ENCODE measurements at places on chromosomes 1 and 21.

DNA sequence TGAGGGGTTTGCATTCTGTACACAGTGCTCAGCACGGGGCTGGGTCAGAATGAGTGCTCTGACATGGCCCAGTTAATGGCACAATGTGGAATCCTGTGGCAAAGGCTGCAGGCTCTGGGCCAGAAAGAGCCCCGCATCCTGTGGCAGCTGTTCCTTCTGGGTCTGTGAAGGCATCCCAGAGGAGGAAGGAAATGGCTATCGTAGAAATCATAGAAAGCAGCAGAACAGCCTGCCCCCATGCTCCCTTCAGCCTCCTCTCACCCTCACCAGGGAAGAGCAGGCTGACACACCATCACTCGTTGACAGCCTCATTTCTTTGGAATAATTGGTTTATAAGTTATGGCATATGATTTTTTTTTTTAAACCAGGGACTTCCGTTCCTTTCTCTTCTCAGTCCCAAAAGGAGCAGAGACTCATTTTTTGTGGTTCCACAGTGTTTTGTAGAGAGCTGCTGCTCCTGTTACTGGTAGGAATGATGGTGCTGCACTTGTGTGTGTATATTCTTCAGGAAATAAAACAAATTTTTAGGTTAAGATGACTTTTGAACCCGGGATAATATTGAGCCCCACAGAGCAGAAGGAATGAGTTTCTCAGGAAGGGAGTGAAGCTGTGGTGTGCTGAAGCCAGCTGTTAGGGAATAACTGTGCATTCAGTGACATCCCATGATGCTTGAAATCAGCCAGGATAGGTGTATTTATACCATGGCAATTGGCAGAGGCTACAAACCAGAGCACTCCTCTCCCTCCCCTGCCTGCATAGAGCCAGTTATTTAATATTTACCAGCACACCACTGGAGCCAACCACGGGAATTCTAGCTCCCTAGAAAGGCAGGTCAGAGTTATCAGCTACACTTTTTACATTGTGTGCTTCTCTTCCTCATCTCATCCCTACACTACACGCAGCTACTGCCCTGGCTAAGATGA, 32.0 kb downstream of the PLXNA2 start:
- no peak for DNase-seq

GRCh38 chr1:63307196-63307794, 15.1 kb upstream of the FOXD3 start:
- DNase-seq = no peak

- DNase-seq = no peak
Measured at GRCh38 chr1:7473223-7474142, 297.6 kb upstream of the VAMP3 start.

GRCh38 chr1:200487650-200488049, 77.8 kb upstream of the ZNF281 start:
- no peak for DNase-seq

DNA sequence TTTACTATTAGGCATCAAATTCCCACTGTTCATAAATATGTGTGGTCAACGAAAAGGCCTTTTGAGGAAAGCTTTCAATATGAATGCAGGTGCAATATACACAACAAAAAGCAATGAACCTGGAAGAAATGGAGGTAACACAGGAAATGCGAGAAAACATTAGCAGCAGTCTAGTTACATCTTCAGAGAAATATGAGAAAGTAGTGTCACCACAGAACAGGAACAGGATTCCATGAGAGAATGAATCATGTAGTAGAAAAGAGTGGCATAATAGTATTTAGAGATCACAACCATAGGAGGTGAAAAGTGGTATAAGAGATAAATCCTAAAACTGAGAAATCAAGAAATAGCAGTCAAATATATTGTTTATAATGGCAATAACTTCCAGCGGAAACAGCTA, 103.7 kb downstream of the AK5 start:
- DNase-seq = no peak

- peak; percentile 54 for DNase-seq
Measured at GRCh38 chr1:205261946-205262691, 34.4 kb downstream of the TMCC2 start.

DNA sequence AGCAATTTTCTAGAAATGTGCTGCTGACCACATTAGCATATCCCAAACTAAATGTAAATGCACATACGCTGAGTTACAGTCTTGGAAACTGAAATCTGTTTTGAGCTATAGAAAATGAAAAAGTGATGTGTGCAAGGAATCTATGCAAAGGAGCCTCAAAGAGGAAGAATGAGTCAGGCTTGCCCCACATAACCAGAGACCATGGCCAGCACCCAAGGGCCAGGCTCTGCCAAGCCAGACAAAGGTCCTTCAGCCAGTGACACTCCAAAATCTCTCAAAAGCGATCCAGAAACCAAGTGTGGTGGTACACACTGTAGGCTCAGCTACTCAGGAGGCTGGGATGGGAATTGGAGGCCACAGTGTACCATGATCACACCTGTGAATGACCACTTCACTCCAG, 195.2 kb downstream of the TOMM20 start:
- peak; percentile 61 for DNase-seq

- no peak for DNase-seq
Measured at GRCh38 chr1:210244746-210245367, 12.3 kb downstream of the SERTAD4 start.

DNA sequence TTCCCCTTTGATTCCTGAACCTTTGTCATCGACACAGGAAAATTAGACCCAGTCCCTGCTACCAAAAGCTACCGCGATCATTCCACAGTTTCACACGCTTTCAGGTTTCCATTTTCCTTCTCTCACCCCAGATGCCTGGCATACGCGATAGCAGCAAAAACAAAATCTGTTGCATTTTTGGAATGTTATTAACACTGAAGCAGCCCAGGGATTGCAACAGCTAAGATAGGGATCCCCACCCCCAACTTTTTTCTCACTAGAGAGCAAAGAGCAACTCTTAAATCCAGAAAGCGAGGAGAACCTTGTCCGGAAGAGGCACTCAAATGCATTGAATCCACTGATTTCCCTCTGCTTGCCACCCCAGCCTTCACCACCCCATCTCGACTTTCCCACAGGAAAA, 8.9 kb downstream of the OVAAL start:
- no peak for DNase-seq

- DNase-seq = no peak
Measured at GRCh38 chr1:38475624-38476005, 384.0 kb downstream of the RRAGC start.

DNA sequence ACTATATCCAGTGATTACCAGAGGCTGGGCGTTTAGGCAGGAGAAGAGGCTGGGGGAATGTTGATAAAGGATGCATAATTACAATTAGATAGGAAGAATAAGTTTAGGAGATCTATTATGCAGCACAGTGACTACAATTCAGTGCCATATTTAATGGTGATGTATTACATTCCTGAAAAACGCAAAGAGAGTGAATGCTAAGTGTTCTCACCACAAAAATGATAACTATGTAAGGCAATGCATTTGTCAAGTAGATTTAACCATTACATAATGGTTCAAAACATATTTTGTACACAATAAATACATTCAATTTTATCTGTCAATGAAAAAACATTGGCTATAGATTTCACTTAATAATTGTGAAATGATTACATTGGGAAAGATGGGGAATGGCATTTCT, 548.9 kb downstream of the NUF2 start:
- no peak for DNase-seq

- no peak for DNase-seq
Measured at GRCh38 chr1:24966121-24966723, 36.1 kb upstream of the RUNX3 start.

GRCh38 chr1:115036814-115037507, 7.3 kb downstream of the TSHB start:
- no peak for DNase-seq

DNA sequence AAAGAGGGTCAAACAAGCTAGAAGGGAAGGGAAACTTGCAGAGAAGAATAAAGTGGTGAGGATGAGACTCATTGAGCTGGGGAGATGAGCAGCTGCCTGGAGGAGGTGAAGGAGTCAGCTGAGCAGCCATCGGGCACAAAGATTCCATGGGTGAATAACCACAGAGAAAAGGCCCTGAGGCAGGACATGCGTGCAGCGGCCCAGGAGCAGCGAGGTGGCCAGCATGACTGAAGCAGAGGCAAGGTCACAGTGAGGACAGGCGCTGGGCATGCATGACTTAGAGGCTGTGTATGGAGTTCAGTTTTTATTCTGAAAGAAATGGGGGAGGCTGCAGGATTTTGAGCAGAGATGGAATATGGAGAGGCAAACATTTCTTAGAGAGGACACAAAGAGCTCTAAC, 24.9 kb downstream of the OLFML2B start:
- DNase-seq = no peak

DNA sequence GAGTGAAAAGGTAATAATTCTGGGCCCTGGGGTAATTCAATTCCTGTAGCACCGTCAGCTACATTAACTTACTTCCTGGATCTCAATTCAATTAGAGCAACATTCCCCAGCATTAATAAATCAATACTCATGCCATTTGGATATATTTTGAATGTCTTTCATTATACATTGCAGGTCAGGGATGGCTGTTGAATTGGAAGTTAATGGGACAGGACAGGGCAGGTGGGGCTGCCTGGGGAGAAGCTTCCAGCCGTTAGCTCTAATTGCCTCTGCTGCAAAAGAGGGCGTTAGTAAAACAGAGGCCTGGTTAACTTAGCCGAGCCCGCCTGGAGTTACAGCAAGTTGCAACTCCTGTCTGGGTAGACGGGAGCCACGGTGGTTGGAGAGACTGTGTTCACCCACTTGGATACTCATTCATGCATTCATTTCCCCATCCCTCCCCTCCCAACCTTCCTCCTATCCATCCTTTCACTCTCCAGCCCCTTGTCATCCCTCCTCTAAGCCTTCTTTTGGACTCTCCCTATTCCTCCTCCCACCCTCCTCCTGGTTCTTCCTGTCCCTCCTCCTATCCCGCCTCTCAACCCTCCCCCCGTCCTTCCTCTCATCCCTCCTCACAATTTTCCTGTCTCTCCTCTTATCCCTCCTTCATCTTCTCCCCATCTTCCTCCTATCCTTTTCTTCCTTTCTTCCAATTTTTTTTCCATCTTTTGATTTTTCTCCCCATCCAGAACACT, 137.6 kb upstream of the RUNX3 start:
- DNase-seq = no peak

DNA sequence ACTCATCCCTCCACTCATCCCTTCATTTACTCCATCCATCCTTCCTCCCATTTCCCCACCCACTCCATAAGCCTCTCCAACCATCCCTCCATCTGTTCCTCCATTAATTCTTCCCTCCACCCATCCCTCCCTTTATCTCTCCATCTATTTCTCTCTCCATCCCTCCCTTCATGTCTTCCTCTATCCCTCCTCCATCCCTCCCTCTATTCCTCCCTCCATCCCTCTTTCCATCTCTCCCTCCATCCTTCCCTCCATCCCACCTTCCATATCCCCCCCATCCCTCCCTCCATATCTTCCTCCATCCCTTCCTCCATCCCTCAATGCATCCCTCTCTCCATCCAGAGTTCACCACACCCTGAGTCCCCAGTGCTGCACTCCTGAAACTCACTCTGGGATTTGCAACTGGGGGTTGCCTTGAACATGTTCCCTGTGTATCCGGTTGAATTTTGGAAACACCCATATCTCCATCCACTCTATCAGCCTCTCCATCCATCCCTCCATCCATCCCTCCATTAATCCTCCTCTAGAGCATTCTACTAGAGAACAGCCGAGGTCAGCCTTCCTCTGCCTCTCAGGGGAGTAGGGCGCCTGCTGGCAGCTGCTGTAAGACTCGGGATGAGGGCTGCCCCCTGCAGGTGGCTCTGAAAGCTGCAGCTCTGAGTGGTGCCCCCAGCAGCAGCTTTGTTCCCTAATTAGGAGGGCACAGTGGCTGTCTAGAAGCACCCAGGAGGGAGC, 39.4 kb downstream of the ABCG1 start:
- DNase-seq = peak; percentile 73

- DNase-seq = no peak
Measured at GRCh38 chr1:205962821-205963221, 19.6 kb upstream of the SLC26A9 start.

DNA sequence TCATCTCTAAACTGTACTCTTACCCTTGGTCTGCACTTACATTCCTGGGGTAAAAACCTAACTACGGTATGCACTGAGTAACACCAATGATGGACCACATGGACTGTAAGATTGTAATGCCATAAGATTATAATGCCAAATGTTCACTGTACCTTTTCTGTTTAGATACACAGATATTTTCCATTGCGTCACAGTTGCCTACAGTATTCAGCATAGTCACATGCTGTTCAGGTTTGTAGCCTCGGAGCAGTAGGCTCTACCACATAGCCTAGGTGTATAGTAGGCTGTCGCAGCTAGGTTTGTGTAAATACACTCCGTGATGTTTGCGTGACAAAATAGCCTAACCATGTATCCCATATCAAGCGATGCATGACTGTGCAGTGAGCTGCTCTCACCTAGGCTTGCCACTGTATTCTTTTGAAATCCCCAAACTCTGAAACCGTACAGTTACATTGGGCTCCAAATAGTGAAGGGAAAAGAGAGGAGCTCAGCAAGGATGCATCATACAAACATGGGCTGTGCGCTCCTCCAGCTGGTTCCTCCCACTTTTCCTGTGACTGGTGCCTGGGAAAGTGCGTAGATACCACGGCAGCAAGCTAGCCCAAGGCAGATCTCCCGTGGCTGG, 35.2 kb downstream of the CFAP57 start:
- no peak for DNase-seq

DNA sequence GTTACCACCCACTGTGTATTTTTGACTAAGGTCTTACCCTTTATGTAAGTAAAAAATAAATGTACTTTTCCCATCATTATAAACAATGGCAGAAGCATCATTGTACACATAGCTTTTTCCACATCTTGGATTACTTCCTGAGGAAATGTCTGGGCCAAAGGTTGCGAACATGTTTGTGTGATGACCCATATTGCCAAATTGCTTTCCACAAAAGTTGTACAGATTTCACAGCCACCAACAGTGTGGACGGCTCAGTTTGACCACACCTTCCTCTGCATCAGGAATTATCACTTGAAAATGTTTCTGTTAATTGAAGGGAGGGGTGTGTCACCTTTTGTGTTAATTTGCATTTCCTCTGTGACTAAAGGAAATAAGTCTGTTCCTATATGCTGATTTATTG, 25.7 kb downstream of the AKNAD1 start:
- DNase-seq = peak; percentile 61

DNA sequence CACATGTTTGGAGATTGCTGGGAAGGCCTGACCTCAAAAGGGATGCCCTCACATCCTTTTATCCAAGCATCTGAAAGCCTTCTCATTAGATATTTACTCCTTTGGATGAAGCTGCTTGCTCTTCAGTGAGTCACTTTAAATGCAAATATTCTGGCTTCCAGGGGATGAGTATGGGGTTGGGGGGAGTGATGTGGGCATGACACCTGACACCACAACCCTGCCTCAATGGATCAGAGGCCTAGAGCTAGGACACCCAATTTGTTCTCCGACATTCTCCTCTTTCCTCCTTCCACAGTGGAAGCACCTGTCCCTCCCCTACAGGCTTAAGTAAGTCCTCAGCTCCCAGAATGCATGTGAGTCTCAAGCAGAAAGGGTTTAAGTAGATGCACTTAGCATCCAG, 238.3 kb downstream of the OMA1 start:
- DNase-seq = no peak

Data from hepatic stellate cell (primary cell).